Activated CD4-positive, alpha-beta T cell treated with anti-CD3 and anti-CD28 coated beads, Interleukin-2, Interleukin-6, amounts not matched to agents 100 ng/mL and 50 ng/mL, durations not matched to agents 16 hours and 8 hours (primary cell): ENCODE measurements at places on chromosomes 16 and 17.

DNA sequence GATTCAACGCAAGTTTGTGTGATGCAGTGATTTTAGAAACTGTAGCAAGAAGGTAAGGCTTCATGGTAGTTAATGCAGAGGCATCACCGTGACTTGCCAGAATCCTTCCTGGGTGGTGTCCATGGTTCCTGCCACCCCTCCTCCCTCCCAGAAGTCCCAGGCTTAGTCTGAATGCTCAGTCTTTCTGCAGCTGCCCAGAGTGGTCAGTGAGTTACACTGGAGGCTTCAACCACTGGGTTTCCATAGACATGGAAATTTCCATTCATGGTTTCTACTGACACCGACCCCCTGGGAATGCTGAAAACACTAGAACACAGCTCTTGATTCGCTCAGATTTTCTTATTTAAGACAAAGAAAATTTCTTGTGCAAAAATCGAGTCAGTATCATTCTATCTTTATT is 159.4 kb upstream of the HSBP1 start:
- DNase-seq, result no peak

- DNase-seq, result peak; percentile 56
Measured at GRCh38 chr17:20073055-20073979, 64.2 kb downstream of the SPECC1 start.

DNA sequence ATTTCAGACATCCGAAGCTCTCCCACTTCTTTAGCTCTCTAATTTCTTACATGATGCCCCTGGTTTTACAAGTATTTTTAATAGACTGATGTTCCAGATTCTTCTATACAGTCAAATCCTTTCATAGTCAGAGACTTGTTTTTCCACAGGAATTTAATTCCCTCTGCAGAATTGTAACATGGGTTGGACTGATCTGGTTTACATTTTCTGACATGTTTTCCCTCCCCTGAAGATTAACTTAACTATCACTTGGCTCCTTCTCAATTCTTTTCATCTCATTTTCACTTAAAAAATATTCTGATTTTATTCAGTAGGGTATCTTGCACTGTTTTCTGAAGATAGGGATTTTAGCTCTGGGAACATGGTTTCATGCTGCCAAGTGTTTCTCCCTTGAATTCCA is 352.2 kb downstream of the MAF start:
- DNase-seq, result no peak

- peak; percentile 91 for DNase-seq
Measured at GRCh38 chr16:27235055-27235937, 32.0 kb downstream of the KDM8 start.

DNA sequence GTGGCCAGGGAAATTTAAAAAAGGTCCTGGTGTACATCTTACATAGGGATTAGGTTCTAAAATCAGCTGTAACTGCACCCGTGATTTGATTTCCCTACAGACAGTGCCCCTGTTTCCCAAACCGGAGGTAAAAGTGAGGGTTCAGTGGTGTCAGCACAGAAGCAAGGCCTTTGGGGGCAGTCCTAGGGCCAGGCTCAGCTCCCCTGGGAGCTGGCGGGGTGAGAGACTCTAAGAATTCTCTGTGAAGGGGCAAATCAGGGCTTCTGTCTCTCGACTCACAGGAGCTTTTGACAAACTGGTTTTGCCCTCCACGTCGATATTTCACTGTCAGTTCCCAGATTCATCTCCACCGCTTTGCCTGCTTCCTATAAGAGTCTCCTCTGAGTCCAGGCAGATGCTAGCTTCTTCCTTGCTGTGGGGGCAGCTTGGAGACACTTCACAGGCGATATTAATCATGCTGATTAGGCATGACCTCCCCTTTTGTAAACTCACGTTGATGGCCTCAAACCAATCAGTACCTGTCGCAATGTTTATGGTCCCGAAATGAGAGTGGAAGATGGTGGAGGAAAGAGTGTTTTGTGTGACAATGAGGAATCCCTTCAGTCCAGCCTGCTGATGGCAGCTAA is 234.2 kb upstream of the TOX3 start:
- DNase-seq, result no peak

DNA sequence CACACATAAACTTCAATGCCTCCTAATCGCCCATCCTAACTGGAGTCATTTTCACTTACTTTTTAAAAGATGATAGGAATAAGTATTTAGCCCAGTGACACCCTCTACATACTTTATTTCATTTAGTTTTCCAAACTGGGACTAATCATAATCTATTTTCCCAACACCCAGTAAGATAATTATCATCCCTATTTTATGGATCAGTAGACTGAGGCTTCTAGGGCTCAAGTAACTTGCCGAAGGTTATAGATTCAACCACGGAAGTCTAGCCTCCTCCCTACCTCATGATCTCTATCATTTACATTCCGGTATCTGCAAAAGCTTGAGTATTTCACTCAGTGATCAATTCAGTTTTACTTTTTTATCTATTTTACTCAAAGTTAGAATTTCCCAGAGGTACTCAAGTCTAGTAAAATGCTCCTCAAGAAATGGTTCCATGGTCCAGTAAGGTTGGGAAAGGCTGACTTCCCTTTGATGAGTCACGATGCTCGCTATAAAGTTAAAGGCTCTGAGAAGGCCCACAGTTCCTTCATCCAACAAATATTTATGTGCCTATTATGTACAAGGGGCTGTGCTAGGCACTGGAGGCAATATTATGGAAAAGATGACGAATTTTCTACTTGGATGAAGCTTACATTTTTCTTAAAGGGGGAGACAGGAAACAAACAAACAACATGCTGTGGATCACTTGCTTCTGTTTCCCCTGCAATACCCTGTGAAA is 75.1 kb downstream of the TOX3 start:
- DNase-seq, result no peak

GRCh38 chr16:49961089-49961488 is 63.9 kb upstream of the CNEP1R1 start:
- DNase-seq, result no peak

GRCh38 chr16:30778549-30779244 is 8.3 kb downstream of the ZNF629 start:
- DNase-seq, result no peak

- DNase-seq, result no peak
Measured at GRCh38 chr17:22599322-22599721, 907.0 kb downstream of the KCNJ18 start.
